ENCODE measurements at places on chromosomes 12 and 14. TPM values are rescaled to one million over a fixed set of nuclear protein-coding genes. Genes with fewer than 3 reads are reported as not detected.

The PPM1H gene
- polyA plus RNA-seq, result 0.13 TPM

The SPTB gene
- 0.24 TPM for polyA plus RNA-seq

The HHIPL1 gene
- 0.02 TPM for polyA plus RNA-seq

DNA sequence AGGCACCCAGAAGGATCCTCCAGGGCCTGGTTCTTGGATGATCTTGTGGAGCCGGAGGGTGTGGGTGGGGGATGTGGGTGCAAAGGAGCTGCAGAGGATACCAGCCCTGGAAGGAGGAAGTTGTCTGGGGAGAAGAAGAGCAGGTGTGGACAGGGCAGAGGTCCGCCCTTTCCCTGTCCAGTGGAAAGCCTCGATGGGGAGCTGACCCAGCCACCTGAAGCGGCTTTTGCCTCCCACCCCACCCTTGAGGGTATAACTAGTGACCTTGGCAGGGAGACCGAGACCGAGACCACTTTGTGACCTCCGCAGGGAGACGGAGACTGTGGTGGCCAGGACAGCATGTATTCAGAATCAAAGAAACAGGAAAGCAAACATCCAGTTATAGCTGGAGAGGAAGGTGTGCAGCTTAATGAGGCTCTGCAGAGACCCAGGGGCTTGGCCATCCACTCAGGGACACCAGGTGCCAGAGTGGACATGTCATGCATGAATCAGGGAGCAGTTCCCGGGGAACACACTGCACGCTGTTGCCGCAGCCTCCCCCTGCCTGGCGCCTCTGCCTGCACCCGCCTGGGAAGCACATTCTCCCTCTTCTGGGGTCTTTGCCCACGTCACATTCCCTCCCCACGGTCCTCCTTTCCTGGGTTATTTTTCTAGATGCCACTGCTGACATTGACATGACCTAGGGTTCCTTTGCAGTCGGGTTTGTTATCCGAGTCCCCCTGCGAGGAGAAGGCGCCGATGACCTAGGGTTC is 87.7 kb downstream of the ADGRD1 start:
- DNase-seq, result no peak

Data from SK-N-SH (cell line).